Mesothelial cell of epicardium (in vitro differentiated cells): ENCODE measurements at places on chromosomes 16 and 17. TPM values are rescaled to one million over a fixed set of nuclear protein-coding genes. Genes with fewer than 3 reads are reported as not detected.

- no peak for DNase-seq
These were observed 117.5 kb downstream of the CCDC182 start for GRCh38 chr17:57627591-57627990.

- DNase-seq, result no peak
These were observed 23.9 kb downstream of the C17orf75 start for GRCh38 chr17:32318071-32318470.

Gene MSRB1
- 13.1 to 14.1 TPM (median 13.4 TPM) in 3 replicates for total RNA-seq

Gene KRT20
- total RNA-seq, result not detected in 3 replicates

DNA sequence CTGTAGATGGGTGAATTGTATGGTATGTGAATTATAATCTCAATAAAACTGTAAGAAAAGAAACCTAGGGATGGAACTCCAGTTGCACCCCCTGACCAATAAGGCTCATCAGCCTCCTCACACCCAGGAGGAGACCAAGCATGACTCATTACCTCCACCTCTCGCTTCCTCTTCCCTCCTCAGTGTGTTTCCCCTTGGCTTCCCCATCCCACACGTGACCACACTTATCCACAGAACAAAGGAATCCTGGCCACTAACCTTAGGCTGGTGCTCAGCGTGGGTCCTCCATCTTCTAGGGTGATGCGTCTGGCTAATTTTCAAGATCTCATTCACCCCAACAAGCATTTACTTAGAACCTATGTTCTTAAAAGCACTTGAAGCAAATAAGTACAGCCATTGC, 36.2 kb upstream of the MAP3K14 start:
- no peak for DNase-seq

- DNase-seq, result no peak
These were observed 563 bp downstream of the ST6GALNAC1 start for GRCh38 chr17:76642994-76643393.

Gene HOXB2
- 46.6 to 47.2 TPM (median 46.7 TPM) in 3 replicates for total RNA-seq

- no peak for DNase-seq
These were observed 67.8 kb downstream of the ANKRD11 start for GRCh38 chr16:89422527-89422904.
